SIG-M5 (cell line): ENCODE measurements at places on chromosomes 6 and 20.

GRCh38 chr6:144845186-144845585 is 560.1 kb downstream of the UTRN start:
- DNase-seq, result no peak

DNA sequence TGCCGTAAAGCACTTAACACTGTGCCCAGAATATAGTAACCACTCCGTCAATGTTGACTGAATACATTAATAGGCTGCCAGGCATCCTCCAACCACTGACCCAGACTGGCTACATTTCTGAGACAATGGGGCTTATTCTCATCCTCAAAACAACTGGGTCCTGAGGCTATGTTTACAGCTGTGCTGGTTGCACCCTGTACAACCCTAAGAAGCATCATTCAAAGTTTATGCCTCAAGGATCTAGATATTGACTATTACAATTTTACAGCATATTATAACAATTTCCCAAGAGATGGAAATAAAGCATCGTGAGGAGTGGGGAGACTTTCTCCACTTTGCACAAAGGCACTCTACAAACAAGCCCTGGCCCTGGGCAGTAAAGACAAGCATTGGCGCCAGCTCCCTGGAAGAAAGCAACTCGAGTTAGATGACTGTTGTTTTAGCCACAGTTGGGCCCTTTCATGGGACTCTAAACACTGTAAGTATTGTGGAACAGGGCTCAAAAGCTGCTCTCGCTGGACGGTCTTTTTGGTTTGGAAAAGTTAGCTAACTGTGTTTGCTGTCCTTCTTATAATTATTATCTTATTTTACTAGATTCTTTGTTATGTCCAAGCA is 30.2 kb downstream of the MYLIP start:
- DNase-seq, result no peak

DNA sequence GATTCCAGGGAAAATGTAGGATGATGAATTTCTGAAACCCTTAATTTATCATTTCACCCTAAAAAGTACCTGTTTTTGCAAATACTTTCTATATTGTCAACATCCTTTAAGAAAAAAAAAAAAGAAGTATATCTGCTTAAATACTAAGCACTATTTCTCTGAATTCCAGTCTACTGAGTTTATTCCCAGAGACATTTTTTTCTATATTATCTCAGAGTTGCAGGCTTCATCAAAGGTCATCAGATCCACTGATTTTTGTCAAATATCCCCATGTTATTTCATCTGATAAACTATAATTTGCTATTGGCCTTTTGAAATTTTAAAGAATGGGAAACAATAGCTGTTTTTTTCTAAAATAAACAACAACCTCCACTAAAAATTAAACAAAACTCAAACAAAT is 357.6 kb upstream of the ID4 start:
- DNase-seq, result no peak

DNA sequence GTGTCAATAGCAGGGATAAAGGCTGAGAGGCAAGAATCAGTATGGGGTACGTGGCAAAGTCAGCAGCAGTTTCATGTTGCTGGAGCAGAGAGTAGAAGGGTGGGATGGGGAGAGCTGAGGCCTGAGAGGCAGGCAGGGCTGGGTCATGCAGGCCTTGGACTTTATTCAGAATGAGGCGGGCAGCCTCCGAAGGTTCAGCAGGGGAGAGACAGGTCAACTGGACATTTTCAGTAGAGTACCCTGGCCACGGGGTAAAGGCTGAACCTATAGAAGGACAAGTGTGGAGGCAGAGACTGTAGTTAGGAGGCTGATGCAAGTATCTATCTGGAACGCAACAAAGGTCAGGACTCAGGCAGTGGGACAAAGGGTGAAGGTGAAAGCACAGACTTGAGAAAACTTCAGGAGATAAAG is 13.7 kb downstream of the NOTCH4 start:
- no peak for DNase-seq

- no peak for DNase-seq
These were observed 51.3 kb downstream of the ZNF831 start for GRCh38 chr20:59214606-59215547.

GRCh38 chr20:58213121-58213520 is 15.3 kb downstream of the ANKRD60 start:
- DNase-seq, result no peak

DNA sequence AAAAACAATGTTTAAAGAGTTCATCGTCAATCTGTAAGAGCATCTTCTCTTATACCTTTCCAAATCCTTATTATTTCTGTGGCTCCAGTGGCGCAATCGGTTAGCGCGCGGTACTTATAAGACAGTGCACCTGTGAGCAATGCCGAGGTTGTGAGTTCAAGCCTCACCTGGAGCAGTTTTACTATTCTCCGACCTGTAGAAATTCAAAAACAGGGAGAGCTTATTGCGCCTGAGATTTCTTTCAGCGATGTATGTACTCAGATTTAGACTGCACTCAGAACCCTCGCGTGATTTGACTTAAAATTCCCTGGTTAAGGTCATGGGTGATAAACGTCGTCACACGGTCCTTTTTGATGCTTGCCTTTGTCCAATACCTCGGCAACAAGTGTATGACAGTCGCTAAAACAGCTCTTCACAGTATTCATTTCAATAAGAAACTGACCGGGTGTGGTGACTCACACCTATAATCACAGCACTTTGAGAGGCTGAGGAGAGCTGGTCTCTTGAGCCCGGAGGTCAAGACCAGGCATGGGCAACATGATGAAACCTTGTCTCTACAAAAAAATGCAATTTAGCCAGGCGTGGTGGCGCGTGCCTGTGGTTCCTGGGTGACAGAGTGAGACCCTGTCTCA is 11.9 kb downstream of the GPX5 start:
- DNase-seq, result no peak

- DNase-seq, result no peak
These were observed 13.2 kb upstream of the GPR6 start for GRCh38 chr6:109964949-109965348.

DNA sequence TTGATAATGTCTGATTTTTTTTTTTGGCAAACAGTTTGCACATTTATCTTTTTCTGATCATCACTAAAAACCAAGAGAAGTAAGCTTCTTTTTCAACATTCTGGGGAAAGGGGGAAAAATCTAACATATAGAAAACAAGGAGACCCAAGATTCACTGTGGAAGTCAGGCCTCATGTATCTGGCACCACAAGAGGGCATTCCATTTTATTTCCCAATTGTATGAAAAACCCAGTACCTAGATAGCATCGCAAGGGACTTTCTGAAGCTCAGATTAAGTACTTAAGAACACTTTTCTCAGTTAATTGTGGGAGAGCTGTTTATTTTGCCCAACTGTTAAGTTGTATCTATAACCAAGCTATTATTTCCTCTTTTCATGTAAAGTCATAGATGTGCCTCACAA is 152.9 kb downstream of the KLHL32 start:
- no peak for DNase-seq

DNA sequence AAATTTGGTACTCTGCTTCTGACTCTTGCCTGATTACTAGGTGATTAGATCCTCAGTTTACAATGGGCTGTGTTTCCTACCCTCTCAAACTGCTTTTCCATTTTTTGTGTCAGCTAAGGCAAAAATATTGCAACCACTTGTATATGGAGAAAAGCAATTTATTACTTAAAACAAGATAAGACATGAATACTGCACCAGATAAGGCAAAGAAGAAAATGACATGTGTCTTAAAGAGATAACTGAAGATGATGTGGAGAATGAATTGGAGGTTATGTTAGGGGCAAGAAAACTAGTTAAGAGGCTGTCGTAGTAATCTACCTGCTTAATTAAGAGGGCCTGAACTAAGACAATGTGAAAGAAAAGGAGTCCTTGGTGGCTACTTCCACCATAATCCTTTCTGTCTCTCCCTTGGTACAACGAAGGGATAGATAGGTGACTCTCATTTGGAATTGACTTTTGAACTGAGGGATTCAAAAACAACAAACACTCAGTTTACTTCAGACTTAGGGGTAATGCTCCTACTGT is 16.3 kb upstream of the REV3L start:
- DNase-seq, result no peak

DNA sequence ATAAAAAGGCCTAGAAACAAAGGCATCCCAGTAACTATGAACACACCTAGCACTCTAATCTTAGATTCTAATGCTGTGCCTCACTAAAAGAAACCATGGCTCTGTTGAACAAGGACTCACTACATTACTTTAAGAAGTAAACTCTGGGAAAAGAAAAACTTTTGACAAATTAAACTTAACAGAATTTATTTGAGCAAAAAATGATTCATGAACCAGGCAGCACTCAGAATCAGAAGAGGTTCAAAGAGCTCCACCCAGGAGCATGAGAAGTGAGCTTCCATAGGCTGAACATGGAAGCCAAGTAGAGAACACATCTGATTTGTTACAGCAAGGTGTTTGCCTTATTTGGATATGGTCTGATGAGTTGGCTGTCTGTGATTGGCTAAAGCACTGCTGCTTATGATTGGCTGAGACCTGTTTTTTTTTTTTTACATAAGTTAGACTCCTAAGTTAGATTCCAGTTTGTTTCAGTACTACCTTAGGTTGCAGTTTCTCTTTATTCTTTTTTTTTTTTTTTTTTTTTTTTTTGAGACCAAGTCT is 343.6 kb upstream of the SASH1 start:
- DNase-seq, result no peak

GRCh38 chr20:33021879-33022278 is 9.6 kb upstream of the BPIFB6 start:
- DNase-seq, result no peak

- no peak for DNase-seq
These were observed 2.9 kb upstream of the BMP6 start for GRCh38 chr6:7723041-7723447.

DNA sequence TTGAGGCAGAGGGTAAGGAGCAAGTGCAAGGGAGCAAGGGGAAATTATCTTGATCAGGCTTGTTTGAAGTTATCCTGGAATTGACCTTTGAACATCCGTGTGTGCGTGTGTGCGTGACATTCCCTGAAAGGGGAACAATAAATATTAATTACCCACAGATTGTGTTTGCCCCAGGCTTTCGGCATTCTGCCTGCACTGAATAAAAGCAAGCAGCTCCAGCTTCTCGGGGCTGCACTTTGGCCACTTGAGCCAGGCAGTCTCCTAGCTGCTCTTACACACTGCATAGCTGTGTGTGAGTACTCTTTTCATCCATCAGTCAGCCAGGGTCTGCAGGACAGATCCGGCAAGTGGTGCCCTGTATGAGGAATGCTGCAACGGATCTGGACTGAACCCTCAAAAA is 107.7 kb upstream of the BTN3A2 start:
- DNase-seq, result no peak

- DNase-seq, result no peak
These were observed 18.8 kb upstream of the CNR1 start for GRCh38 chr6:88184921-88185320.

DNA sequence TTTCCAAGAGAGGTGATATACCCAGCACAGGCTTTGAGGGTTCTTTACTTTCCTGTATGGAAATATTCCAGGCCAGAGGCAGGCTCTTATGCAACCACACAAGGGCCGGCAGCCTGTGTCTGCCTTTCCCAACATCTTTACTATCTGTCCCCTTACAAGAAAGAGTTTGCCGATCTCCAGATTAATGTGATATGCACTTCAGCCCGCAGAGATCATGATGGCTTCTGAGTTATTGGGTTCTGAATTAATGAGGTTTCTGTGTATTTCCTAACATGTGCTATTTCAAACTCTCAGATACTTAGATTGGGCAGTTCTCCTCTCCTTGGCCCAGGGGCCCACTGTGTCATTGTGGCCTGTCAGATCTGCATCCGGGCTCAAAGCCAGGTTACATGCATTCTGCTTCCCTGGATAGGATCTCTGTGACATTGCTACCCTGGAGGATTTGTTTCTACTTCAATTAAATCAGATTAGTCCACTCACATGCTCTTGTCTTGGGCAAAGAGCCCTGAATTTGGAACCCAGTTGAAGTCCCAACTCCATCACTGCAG is 56.6 kb downstream of the TGM2 start:
- no peak for DNase-seq

DNA sequence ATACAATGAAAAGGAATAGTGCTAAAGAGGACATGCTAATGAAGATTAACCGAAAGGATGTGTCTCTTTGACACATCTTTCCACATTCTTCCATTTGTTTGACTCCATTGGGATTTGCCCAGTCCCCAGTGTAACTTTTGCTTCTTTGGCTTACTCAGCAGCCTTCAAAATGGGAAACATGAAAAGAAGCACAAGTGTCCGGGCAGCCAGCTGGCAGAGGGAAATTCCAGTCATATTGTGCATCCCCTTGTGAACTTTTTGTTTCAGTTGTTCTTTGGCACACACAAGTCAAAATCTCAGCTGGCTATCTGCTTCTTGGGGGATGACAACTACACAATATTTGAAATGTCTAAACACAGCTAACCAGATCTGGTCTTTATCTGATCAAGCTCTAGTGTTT is 157.4 kb downstream of the OGFRL1 start:
- DNase-seq, result no peak

DNA sequence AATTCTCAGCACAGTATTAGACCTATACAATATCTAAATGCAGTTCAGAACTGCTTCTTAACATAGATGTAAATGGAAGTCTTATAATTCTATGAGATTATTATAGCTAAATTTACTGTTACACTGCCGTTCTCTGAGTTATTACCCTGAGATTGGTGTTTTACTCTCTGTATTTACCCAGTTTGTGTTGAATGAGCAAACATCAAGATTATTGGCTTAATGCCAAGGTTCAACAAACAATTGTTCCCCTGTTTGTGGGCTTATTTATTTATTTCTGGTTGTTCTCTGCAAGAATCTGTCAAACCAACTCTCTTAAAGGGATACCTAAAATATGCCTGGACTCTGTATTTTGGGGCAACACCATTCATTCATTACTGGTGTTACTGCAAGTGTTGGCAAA is 5.2 kb upstream of the STMND1 start:
- no peak for DNase-seq

DNA sequence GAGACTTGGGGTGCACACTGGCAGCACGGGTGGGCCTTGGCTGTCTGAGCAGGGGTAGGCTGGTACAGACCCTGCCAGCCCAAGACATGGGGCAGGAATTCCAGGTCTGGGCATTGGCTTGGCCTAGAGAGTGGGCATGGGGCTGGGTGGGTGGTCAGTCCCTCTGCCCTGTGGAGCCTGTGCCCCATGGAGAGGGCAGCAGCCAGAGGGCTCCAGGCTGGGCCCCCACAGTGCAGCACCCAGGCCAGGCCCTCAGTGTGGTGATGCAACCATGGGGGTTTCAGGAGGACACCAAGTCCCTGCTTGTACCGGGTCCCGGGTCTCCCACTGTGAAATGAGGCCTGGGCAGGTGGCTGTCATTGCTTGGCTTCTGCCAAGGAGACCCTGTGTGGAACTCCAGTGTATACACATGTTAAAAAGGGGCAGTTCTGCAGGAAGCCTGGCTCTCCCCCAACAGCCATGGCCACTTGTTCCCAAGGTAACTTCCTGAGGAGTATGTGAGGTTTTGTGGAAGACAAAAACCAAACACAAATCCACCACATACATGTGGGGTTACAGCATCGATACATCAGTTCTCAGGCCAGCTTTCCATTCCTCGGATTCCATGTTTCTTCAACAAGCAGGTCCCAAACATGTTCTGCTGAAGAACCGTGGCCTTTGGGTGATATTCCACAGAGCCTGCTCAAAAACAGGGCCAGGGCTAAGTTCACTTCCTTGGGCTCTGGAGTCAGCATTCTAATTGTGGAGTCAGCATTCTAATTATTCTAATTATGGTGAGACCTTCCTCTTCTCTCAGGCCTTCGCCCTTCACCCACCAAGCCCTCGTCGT is 77.3 kb downstream of the DACT2 start:
- DNase-seq, result no peak

- DNase-seq, result no peak
These were observed 230.7 kb downstream of the NFATC2 start for GRCh38 chr20:51311636-51312479.
